Spinal cord (tissue), 10 donors: ENCODE measurements at places on chromosomes 5 and 9. TPM values are rescaled to one million over a fixed set of nuclear protein-coding genes. Genes with fewer than 3 reads are reported as not detected.

The CDKN2A gene
- 0.11 TPM for total RNA-seq

The ANKRD34B gene
- 2.7 TPM for total RNA-seq

The CERCAM gene
- total RNA-seq, result 32.5 TPM

The LHX6 gene
- 0.99 TPM for total RNA-seq

The SPATA31E1 gene
- total RNA-seq, result not detected

The ZFP37 gene
- 12.6 TPM for total RNA-seq

DNA sequence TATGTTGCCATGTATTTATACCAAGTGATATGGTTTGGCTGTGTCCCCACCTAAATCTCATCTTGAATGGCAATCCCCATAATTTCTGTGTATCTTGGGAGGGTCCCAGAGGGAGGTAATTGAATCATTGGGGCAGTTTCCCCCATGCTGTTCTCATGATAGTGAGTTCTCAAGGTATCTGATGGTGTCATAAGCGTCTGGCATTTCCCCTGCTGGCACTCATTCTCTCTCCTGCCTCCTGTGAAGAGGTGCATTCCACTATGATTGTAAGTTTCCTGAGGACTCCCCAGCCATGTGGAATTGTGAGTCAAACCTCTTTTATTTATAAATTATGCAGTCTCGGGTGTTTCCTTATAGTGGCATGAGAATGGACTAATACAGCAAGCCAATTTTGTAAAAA, 140.8 kb upstream of the ADAMTSL1 start:
- H3K4me1 ChIP-seq, result no peaks in the 10 kb centered on the region
- DNase-seq, result no peak
- no peak overlapping the region for H3K27ac ChIP-seq
- H3K36me3 ChIP-seq, result no peaks in the 10 kb centered on the region
- no peak overlapping the region for H3K4me3 ChIP-seq

DNA sequence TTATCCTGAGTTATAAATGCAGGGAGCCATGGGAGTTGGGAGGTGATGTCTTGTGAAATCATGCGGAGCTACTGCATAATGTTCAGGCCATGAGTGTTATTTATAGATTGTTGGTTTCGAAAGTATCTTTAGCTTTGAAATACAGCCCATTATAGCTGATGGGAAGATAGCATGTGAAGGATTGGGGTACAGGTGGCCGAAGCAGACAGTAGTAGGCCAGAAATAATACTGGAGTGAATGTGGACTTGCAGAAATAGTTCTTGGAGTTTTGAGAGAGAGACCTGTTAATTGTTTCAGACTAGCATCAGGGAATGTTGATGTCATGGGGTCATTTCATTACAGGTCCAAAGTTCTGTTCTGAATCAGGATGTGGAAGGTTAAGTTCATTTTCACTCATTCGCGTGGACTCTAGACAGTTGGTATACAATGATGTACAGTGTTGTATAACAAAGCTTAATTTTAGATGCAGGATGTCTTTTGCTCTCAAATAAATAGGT, 3.8 kb downstream of the ATP6V1G1 start:
- H3K4me3 ChIP-seq, result no peak overlapping the region
- no peaks in the 10 kb centered on the region for H3K27me3 ChIP-seq
- peaks cover 34% of the 10 kb centered on the region for H3K36me3 ChIP-seq
- DNase-seq, result no peak
- H3K27ac ChIP-seq, result no peak overlapping the region

DNA sequence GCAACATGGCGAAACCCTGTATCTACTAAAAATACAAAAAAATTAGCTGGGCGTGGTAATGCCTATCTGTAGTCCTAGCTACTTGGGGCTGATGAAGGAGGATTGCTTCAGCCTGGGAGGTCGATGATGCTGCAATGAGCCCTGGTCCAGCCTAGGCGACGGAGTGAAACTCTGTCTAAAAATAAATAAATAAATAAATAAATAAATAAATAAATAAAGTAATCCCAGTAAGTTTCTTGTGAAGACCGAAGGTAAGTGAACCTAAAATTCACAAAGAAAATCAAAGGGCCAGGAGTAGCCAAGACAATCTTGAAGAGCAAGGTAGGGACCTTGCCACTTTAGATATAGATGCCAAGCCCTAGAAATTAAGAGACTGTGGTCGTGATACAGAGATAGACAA, 68.1 kb upstream of the DHFR start:
- no peak overlapping the region for H3K4me3 ChIP-seq
- H3K27ac ChIP-seq, result no peak overlapping the region
- no peak for DNase-seq
- no peaks in the 10 kb centered on the region for H3K4me1 ChIP-seq
- H3K27me3 ChIP-seq, result no peaks in the 10 kb centered on the region

GRCh38 chr5:173318881-173319620, 9.2 kb downstream of the STC2 start:
- peaks cover 14% of the 10 kb centered on the region for H3K27me3 ChIP-seq
- no peak overlapping the region for H3K27ac ChIP-seq
- H3K4me1 ChIP-seq, result peaks cover 36% of the 10 kb centered on the region
- H3K4me3 ChIP-seq, result no peak overlapping the region
- H3K36me3 ChIP-seq, result peaks cover 4% of the 10 kb centered on the region
- DNase-seq, result no peak

DNA sequence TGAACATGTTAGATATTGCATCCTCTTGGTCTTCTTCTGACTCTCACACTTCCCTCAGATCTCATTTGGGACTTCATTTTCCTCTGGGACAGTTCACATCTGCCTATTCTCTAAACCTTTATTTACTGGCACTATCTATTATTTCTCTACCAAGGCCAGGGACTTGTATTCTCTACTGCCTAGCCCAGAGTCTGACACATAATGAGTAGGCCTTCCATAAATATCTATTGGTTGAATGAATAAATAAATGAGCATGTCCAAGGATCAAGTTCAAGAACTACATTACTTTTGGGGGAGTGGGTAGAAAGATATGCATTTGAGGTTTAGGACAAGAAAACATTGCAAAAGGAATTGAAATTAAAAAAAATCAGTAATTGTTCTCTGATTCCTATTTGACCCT, 250.3 kb downstream of the TRIM32 start:
- no peaks in the 10 kb centered on the region for H3K36me3 ChIP-seq
- DNase-seq, result no peak
- no peak overlapping the region for H3K27ac ChIP-seq
- H3K4me3 ChIP-seq, result no peak overlapping the region

- DNase-seq, result no peak
- H3K27me3 ChIP-seq, result no peaks in the 10 kb centered on the region
- H3K4me3 ChIP-seq, result no peak overlapping the region
- peaks cover 32% of the 10 kb centered on the region for H3K36me3 ChIP-seq
- no peaks in the 10 kb centered on the region for H3K4me1 ChIP-seq
- H3K27ac ChIP-seq, result no peak overlapping the region
These were observed 27.9 kb downstream of the BDP1 start for GRCh38 chr5:71483355-71483754.

- H3K4me1 ChIP-seq, result peaks cover 59% of the 10 kb centered on the region
- no peak overlapping the region for H3K27ac ChIP-seq
- DNase-seq, result no peak
- no peak overlapping the region for H3K4me3 ChIP-seq
- H3K36me3 ChIP-seq, result peaks cover 32% of the 10 kb centered on the region
These were observed 136.7 kb downstream of the RGS3 start for GRCh38 chr9:113600023-113600823.

GRCh38 chr9:19404283-19405075, 4.3 kb upstream of the ACER2 start:
- H3K4me3 ChIP-seq, result no peak overlapping the region
- H3K4me1 ChIP-seq, result peaks cover 13% of the 10 kb centered on the region
- H3K27ac ChIP-seq, result no peak overlapping the region
- no peak for DNase-seq

DNA sequence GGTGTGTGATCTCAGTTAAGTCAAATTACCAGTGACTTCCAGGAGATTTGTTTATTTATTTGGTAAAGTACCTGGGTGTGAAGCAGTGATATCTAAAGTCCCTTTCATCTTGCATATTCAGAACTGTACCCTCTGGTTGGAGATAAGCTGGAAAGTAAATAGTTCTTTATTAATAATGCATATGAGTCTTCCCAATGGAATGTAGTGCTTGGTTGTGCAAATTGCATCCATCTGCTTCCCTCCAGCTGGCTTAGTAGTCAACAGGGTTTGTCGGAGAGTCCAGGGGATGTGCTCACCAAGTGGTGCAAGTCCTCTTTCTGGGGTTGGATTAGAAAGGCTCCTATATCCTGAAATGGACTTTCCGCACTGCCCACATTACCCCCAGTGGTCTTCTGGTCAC, 42.0 kb downstream of the TRPM3 start:
- DNase-seq, result no peak
- no peaks in the 10 kb centered on the region for H3K4me1 ChIP-seq
- no peak overlapping the region for H3K4me3 ChIP-seq
- H3K36me3 ChIP-seq, result no peaks in the 10 kb centered on the region

DNA sequence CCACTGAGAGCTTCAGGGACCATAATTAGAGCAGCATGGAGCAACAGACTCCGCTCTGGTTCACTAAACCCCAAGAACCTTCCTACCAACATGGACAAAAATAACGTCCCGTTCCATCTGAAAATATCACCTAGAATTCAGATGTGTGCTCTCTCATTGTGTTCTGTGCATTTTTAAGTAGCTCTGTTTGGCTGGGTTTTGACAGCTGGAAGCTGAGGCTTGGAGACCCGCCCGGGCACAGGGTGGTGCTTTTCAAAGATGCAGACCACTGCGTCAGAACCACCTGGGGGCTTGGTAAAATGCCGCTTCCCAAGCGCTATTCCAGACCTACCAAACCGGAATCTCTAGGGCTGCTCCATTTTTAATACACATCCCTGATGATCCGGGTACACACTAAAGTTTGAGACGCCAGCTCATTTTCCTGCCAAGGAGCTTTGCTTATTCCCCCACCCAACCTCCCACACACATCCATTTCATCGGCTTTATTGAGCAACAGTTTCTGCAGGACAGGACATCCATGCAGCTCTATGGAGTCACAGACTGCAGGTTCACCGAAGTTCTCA, 104.8 kb downstream of the GABBR2 start:
- H3K4me1 ChIP-seq, result peaks cover 43% of the 10 kb centered on the region
- H3K36me3 ChIP-seq, result no peaks in the 10 kb centered on the region
- H3K27ac ChIP-seq, result peak overlapping the region; percentile 49
- no peak overlapping the region for H3K4me3 ChIP-seq
- no peaks in the 10 kb centered on the region for H3K27me3 ChIP-seq

DNA sequence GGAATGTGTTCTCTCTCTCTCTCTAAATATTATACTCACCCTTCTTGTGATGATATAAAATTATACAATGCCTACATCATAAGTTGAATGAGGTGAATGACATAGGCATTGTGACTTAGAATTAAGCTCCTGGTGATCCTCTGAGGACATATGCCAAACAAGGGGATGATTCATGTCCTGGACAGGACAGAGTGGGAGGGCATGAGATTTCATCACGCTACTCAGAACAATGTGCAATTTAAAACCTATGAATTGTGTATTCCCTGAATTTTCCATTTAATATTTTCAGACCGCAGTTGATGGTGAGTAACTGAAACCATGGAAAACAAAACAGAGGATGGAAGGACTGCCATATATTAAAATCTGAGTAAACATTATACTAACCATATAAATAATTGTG, 782.2 kb upstream of the NUDT12 start:
- DNase-seq, result no peak
- H3K27me3 ChIP-seq, result no peaks in the 10 kb centered on the region
- H3K27ac ChIP-seq, result no peak overlapping the region
- no peaks in the 10 kb centered on the region for H3K36me3 ChIP-seq
- no peaks in the 10 kb centered on the region for H3K4me1 ChIP-seq

- DNase-seq, result no peak
- H3K27me3 ChIP-seq, result no peaks in the 10 kb centered on the region
- peaks cover 3% of the 10 kb centered on the region for H3K4me1 ChIP-seq
- no peak overlapping the region for H3K27ac ChIP-seq
- H3K36me3 ChIP-seq, result no peaks in the 10 kb centered on the region
These were observed 153.2 kb downstream of the NTRK2 start for GRCh38 chr9:84822589-84823233.

GRCh38 chr9:784202-784601, 57.3 kb upstream of the DMRT1 start:
- H3K36me3 ChIP-seq, result no peaks in the 10 kb centered on the region
- no peak overlapping the region for H3K4me3 ChIP-seq
- H3K27me3 ChIP-seq, result no peaks in the 10 kb centered on the region
- H3K27ac ChIP-seq, result no peak overlapping the region
- no peaks in the 10 kb centered on the region for H3K4me1 ChIP-seq
- no peak for DNase-seq

GRCh38 chr5:90438100-90438499, 28.5 kb upstream of the CETN3 start:
- H3K4me3 ChIP-seq, result no peak overlapping the region
- no peaks in the 10 kb centered on the region for H3K27me3 ChIP-seq
- no peak overlapping the region for H3K27ac ChIP-seq
- H3K4me1 ChIP-seq, result no peaks in the 10 kb centered on the region
- H3K36me3 ChIP-seq, result no peaks in the 10 kb centered on the region

DNA sequence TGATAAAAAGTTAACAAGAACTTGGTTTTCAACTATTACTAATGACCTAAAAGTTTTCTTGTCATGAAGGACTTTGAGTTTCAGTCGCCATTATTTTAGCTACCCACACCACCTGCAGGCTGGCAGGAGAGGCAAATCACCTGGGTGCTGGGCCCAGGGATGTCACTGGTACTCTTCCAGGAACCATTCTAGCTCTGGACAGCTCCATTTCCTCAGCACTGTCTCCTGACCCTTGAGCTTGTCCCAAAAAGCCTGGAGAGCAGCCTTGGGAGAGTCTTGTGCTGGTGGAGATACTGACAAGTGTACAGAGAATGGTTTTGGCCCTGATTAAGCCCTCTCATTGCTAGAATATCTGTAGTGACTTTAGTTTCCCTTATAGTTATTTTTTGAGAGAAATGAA, 1924.1 kb upstream of the WWC1 start:
- no peaks in the 10 kb centered on the region for H3K27me3 ChIP-seq
- no peak for DNase-seq
- H3K27ac ChIP-seq, result no peak overlapping the region
- H3K36me3 ChIP-seq, result no peaks in the 10 kb centered on the region
- no peak overlapping the region for H3K4me3 ChIP-seq

- DNase-seq, result no peak
- H3K36me3 ChIP-seq, result peaks cover 56% of the 10 kb centered on the region
- no peak overlapping the region for H3K4me3 ChIP-seq
- H3K4me1 ChIP-seq, result no peaks in the 10 kb centered on the region
These were observed 28.7 kb downstream of the DNM1 start for GRCh38 chr9:128231638-128232527.

DNA sequence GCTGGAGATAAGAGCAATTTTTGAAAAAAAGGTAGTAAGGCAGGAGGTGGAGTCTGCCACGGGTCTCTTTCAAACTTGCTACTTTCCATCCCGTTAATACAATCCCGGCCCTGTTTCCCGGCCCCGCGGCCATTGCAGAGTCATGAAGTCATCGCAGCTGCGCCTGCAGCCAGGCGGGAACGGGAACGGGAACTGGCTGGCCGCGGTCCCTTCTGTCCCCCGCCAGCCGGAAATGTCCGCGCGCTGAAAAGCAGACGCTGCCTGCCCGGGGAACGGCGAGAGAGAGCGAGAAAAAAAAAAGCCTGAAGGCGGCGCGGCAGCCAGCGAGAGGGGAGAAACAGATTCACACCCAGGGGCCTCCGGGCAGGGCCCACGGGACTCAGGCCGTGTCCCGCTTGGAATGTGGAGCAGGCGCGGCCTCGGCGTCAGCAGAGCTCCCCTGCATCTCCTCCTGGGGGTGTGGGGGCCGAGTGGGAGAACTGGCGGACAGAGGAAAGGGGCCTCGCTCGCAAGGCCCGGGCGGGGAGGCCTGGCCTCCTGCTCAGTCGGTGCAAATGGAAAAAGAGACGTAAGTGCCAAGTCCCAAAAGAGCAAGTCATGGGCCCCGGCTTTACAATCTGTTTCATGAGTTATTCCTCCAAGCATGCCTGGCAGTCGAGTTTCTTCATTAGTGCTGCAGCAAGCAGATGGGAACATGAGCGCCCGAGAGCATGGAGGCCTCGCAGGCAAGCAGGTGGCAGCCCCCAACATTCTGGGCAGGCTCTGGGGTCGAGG, 201.2 kb upstream of the GAS1 start:
- H3K4me1 ChIP-seq, result peaks cover 16% of the 10 kb centered on the region
- peak; percentile 51 for DNase-seq
- H3K27me3 ChIP-seq, result no peaks in the 10 kb centered on the region
